ENCODE measurements at places on chromosomes 2 and 18.
A peak's percentile ranks its signal among the peaks of the same experiment; 100 is the strongest.

DNA sequence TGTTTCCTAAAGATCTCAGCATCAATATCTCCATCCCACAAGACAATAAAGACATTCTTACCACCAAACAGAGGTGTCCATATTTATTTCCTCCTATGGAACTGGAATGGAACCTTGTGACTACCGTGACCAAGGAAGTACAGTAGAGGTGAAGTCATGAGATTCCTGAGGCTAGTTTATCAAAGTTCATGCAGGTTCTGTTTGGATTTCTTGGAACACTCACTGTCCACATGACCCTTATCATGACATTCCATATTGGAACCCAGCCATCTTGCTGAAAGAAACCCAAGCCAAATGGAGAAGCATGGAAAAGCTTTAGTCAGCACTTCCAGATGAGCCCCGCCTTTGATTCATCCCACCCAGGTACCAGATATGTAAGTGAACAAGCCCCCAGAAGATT lies 516.0 kb upstream of the POU3F3 start:
- no peak for DNase-seq

DNA sequence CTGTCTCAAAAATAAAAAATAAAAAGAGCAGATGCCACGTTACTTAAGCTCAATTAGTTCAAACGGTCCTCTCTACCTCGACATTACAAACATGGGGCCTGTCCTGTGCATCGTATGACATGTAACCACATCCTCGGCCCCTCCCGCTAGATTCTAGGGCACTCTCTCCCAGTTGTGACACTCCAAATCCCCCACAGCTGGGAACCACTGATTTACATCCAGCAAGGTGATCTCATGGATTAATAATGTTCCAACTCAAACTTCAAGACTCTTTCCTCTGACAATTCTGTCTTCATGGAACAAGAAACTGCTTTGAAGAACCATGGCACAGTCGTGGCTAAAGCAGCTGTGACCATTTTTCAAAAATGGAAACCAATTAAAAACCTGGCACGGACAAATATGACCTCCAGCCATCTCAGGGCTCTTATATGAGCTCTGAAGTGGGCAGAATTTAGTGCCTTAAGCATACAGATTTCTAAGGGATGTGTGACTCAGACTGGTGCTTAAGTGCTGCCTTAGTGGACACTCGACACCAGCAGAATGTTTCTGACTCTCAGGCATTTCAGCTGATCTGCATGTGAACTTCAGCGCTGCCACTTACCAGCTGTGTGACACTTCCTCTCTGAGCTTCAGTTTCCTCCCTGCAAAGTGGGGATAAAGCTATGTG lies 31.7 kb upstream of the ASAP2 start:
- DNase-seq: no peak

- DNase-seq: no peak
Measured at GRCh38 chr2:154693741-154694340, 4.7 kb upstream of the KCNJ3 start.

GRCh38 chr18:49344096-49344495 lies 116.3 kb downstream of the DYM start:
- DNase-seq: no peak

DNA sequence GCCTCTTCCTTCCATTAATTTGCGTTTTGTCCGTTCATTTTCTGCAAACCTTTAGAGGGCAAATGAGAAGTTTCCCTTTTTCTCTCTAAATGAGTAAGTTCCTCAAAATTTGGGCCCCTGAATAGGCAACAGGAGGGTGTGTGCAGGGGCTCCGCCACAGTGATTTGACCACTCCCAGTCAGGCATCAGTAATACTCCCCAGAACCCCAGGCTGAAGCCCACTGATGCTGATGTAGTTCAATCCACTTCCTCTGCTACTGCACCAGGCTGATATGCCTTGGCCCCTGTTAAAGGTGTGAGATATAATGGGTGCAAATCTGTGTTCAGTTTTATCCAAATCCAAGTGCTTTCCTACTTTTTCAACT lies 1150.0 kb downstream of the RPIA start:
- peak; percentile 57 for DNase-seq

DNA sequence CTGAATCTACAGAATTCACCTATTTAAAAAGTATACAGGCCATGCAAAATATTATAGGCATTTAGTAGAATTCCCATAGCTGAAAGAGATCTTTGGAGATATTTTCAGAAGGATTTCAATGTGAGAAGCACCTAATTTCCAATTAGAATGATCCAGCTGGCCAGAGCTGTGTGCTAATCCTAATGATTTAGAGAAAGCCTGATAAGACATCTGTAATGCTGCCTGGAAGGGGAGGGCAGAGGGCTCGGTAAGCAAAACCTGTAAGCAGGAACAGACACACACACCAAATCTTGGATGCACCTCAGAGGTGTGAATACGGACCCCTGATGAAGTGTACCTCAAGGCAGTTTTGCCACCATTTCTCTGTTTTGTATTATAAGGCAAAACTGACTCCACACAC lies 14.0 kb downstream of the SERTAD2 start:
- DNase-seq: no peak

- no peak for DNase-seq
Measured at GRCh38 chr2:44743473-44743872, 198.0 kb upstream of the SIX3 start.

- peak; percentile 82 for DNase-seq
Measured at GRCh38 chr2:29014331-29014730, 33.2 kb downstream of the TOGARAM2 start.

- peak; percentile 93 for DNase-seq
Measured at GRCh38 chr2:136008205-136008865, 22.9 kb upstream of the DARS1 start.

DNA sequence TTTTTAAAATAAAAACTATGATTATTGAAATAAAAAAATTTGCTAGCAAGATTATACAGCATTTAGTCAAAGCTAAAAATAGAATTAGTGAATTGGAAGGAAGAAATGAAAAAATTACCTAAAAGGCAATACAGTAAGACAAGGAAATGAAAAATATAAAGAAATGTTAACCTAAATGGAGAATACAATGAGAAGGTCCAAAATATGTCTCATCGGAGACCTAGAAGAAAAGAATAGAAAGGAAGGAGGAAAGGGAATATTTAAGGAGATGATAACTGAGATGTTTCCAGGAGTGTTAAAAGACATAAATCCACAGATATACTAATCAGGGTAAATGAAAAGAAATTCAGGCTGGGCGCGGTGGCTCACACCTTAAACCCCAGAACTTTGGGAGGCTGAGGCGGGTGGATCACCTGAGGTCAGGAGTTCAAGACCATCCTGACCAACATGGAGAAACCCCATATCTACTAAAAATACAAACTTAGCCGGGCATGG lies 78.9 kb downstream of the AFF3 start:
- DNase-seq: no peak

DNA sequence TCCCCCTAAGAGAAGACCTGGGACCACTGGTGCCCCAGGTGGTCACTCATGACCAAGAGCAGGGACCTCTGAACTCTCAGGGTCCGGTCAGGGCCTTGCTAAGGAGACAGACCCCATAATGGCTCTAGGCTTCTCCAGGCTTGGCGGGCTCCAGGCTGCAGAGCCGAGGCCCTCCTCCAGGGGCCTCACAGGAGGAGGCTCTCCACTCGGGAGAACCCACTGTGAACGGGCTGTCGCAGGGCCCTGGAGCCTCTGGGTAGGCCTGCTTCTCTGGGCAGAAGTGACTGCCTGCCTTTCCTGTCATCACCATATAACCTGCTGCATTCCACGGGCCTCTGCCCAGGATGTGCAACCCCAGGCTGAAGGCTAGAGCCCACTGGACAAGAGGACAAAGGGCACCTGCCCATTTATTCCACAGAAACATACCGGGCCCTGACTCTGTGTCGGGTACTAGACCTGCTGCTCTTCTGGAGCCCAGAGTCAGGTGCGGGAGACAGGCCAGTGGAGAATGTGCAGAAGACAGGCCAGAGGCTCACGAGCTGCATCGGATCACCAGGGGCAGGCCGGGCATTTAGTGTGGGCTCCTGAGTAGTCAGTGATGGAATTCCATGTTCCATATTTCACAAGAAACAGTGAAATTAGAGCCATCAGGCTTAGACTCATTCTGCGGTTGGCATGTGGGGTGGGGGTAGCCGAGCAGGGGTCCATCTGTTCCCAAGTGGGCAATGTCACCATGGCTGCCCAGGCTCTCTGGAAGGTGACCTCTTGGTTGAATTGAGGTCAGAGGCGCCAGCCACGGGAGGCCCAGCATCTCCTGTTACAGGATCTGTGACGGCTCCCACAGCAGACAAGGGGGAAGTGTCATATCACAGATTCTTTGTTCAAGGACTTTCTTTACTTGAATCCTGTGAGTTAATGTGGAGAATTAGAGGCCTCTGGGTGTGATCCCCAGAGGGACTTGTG lies 220.8 kb downstream of the SH3RF3 start:
- no peak for DNase-seq

DNA sequence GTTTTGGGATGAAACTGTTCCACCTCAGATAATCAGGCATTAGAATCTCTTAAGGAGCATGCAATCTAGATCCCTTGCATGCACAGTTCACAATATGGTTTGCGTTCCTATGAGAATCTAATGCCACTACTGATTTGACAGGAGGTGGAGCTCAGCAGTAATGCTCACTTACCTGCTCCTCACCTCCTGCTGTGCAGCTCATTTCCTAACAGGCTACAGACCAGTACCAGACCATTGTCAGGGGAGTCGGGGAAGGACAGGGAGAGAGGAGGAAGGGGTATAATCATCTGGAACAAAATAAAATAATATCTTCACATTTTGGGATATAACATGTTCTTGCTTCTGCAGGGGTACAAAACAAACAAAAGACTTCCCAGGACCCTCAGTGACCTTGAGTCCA lies 532.0 kb upstream of the FSHR start:
- DNase-seq: no peak

DNA sequence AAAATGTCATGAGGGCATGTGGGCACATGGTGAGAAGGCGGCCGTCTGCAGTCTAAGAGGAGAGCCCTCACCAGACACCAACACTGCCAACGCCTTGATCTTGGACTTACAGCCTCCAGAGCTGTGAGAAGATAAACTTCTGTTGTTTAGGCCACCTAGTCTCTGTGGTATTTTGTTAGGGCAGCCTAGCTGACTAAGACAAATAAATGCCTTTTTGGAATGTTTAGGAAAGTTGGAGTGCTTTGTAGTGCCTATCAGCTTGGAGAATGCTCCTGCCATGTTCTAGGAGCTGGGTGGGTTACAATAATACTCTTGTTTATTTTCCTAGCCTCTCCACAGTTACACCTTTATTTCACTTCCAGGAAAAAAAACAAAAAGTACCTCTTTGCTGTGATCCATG lies 92.0 kb downstream of the SPP2 start:
- DNase-seq: no peak

- no peak for DNase-seq
Measured at GRCh38 chr2:106719222-106719621, 166.7 kb downstream of the ST6GAL2 start.

DNA sequence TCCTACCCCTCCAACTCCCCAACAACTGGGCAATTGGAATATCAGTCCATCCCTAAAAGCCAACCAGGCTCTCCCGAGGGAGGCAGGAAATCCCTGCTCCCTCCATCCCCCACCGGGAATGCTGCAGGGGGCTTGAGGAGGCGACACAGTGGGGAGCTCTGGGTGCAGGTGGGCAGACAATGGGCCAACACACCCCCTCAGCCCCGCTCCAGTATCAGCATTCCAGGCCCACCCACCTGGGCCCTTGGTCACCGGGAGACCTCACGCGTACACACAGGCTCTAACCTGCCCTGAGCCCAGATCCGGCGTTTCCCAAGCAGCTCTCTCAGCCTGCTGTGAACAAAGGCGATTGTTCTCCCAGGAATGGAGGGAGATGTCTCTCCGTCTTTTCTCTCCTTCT lies 37.6 kb upstream of the FZD7 start:
- no peak for DNase-seq

- DNase-seq: no peak
Measured at GRCh38 chr2:9315280-9315847, 108.0 kb downstream of the ITGB1BP1 start.

DNA sequence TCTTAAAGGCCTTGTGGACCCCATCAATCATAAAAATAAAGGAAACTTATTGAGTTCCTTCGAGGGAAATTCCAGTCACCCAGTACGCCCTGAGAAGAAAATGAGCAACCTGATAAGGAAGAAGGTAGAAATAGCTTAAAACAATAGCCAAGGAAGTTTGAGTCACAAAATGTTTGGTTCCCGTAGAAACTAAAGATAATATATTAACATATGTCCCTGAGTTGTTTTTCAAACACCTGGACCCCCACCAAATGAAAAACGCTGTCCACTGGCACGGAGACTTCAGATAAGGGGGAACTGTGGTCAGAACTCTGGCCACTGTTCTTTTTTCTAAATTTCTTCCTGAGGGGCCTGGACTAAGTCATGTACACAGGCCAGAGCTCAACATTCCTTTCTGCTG lies 669.1 kb downstream of the ADCYAP1 start:
- no peak for DNase-seq

DNA sequence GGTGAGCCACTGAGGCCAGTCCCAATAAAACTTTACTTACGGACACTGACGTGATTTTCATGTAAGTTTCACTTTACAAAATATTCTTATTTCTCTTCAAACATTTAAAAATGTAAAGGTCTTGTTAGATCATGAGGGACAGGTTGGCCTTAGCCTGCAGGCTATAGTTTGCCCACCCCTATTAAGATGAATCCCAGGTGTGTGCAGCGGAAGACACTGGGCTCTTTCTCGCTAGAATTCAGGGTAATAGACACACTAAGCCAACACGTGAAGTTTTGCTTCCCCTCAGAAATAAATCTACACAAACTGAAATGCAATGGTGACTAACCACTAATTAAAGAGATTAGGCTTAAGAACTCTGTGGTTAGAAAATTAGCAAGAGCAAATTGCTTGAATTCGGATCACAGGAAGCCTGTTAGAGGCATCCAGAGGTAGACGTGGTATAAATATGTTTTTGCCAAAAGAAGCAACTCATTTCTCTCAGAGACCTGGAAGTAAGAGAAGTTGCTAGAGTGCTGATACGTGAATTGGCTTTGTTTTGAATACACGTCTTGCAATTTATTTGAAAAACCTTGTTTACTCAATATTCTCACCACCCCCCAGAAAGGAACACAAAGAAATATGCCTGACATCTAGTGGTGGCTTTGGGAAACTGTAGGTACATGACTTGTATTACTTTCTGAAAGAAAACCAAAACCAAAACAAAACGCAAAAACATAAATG lies 151.6 kb downstream of the DTNB start:
- DNase-seq: no peak

GRCh38 chr2:56540916-56541315 lies 357.1 kb downstream of the CCDC85A start:
- DNase-seq: no peak

- no peak for DNase-seq
Measured at GRCh38 chr2:61802548-61802947, 51.3 kb downstream of the FAM161A start.

DNA sequence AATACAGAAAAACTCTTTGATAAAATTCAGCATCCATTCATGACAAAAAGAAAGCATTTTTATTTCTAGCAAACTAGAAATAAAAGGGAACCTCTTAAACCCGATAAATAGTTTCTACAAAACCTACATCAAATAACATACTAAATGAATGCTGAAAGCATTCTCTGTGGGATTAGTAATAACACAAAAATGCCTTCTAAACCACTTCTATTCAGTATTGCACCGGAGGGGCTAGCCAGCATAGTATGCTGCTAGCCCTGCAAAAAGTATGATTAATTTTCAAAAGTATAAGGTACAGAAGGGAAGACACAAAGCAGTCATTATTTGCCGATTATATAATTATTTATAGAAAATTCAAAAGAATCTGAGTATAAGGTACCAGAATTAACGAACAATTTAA lies 145.2 kb downstream of the DTNB start:
- no peak for DNase-seq
